Cortex of kidney (tissue), 1 donor: ENCODE measurements at places on chromosomes 6 and 20.

- no peak for DNase-seq
Measured at GRCh38 chr6:747921-748320, 55.0 kb upstream of the EXOC2 start.

- no peak for DNase-seq
Measured at GRCh38 chr6:53306819-53307347, 41.9 kb downstream of the ELOVL5 start.

DNA sequence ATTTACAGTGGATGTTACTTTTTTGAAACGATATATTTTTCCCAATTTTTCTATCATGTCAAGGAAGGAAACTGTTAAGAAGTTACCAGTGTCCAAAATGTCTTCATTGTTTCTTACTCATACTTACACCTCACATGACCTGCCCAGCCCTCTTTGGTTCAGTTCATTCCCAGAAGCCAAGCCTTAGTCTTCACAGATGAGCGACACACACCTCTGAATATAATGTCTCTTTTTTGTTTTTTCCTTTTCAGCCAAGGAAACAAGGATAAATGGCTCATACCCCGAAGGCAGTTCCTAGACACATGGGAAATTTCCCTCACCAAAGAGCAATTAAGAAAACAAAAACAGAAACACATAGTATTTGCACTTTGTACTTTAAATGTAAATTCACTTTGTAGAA, 225.2 kb downstream of the SMOC2 start:
- no peak for DNase-seq

- DNase-seq = no peak
Measured at GRCh38 chr6:72032086-72032485, 145.7 kb downstream of the RIMS1 start.

- DNase-seq = no peak
Measured at GRCh38 chr6:129314575-129314974, 395.4 kb downstream of the ARHGAP18 start.

- no peak for DNase-seq
Measured at GRCh38 chr20:18727032-18727508, 86.5 kb upstream of the SCP2D1 start.

- no peak for DNase-seq
Measured at GRCh38 chr20:36425166-36425565, 116.2 kb upstream of the MYL9 start.

- DNase-seq = no peak
Measured at GRCh38 chr6:100468016-100468622, 3.4 kb upstream of the SIM1 start.

- no peak for DNase-seq
Measured at GRCh38 chr6:26043384-26044139, 43.7 kb upstream of the HFE start.

DNA sequence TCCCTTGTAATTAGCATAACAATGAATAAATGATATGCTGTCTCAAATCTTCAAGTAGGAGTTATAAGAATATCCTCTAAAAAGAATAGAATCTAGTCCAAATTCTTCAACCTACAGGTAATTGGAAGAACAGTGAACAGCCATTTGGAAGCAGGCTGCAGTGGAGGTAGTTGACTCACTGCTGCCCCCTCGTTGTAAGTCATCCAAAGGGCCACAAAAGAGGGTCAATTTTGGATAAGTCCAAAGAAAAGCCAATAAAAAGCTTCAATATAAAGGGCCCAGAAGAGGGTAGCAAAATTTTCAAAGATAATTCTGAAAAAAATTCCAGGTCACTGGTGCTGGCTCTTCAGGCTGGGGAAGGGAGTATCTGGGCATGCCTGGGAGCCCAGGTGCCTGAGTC, 60.8 kb upstream of the SSTR4 start:
- DNase-seq = no peak

GRCh38 chr6:133888929-133889556, at the start of gene TCF21:
Gene TCF21 (plus strand): TSS chr6:133889113. CDS start chr6:133889398, 285 bp downstream.
- DNase-seq = no peak
